ENCODE measurements at places on chromosomes 16 and 17. TPM values are rescaled to one million over a fixed set of nuclear protein-coding genes. Genes with fewer than 3 reads are reported as not detected.
A peak's percentile ranks its signal among the peaks of the same experiment; 100 is the strongest.

DNA sequence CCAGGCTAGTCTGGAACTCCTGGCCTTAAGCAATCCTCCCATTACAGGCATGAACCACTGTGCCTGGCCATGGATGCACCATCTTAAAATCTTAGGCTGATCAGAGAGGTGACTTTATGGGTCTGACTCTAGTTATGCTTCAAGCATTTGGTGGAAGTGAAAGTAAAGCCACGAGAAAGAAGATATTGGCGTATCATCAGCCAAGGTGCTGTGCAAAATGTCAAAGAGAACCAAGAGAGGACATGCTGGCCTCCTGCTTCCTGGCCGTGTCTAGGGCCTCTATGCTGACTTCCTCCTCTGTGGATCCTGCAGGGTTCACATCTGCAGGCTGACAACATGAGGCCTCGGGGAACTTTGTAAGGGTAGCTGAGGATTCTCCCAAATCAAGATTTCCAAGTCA, 385.2 kb downstream of the MAF start:
- ATAC-seq, result no peak

GRCh38 chr17:10261098-10261497, 62.7 kb upstream of the GAS7 start:
- ATAC-seq, result no peak

DNA sequence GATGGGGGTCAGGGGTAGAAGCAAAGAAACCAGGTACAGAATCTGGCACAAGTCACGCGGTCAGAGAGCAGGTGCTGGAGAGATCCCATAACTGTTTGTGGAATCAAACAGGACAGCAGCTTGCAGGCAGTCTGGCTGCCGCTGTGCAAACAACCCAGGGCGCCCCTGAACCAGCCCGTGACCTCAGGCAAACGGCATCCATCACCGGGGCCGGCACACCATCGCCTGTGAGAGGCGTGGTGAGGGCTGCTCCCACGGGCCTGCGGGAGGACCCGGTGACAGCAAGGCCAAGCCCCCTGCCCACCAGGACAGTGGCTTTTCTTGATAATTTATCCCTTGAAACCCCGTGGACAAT, 47.9 kb downstream of the CBFA2T3 start:
- ATAC-seq, result peak; percentile 10

FNDC8 gene
- not detected for total RNA-seq

- ATAC-seq, result peak; percentile 35
Observed at GRCh38 chr17:59668816-59669215, 38.4 kb downstream of the PTRH2 start.
